ENCODE measurements at places on chromosomes 16 and 17.

DNA sequence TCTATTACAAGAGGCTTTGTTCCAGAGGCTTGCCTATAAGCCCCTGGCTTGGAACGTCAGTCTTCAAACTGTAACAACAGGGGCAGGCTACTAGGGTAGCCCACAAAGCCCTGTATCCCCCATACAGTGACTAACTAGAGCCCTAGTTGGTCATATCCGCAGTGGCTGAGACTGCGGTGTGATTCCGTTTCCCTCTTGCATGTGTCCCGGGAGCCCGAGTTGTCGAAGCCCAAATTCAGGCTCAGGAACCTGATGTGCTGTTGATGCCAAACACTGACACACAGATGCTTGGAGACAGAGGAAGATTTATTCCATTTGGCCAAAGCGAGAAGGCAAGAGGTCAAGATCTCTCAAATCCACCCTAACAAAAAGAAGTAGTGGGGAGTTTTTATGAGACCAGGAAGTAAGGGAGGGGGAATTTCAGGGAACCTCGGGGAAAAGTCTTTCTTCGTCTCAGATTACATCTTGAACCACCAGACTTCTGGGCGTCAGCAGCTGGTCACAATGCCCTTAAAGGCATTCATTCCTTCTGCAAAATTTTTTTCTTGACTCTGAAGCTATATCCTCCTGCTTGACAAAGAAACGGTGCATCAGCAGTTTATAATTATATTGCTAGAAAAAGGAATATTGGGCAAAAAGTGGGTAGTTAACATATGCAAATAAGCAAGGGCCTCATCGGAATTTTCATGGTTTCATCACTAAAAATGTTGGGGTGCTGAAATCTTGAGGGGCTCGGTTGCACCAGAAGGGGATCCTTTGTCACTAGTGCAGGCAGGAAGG, 879 bp downstream of the SLFN5 start:
- no peak for DNase-seq

DNA sequence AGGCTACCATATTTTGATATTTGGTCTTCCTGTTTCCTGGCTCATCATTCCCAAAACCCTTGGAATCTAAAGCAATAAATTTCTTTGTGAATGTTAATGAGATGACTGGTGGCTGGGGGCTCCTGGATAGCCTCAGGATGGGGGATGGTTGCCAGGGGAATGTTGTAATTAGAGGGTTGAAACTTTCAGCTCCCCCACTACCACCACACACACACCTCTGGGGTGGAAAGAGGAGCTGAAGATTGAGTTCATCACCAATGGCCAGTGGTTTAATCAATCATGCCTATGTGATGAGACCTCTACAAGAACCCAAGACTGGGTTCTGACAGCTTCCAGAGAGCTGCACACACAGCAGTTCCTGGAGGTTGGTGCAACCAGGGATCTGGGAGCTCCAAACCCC, 59.1 kb downstream of the HS3ST3A1 start:
- no peak for DNase-seq

GRCh38 chr16:80932708-80933095, 74.0 kb downstream of the CMC2 start:
- DNase-seq = no peak

DNA sequence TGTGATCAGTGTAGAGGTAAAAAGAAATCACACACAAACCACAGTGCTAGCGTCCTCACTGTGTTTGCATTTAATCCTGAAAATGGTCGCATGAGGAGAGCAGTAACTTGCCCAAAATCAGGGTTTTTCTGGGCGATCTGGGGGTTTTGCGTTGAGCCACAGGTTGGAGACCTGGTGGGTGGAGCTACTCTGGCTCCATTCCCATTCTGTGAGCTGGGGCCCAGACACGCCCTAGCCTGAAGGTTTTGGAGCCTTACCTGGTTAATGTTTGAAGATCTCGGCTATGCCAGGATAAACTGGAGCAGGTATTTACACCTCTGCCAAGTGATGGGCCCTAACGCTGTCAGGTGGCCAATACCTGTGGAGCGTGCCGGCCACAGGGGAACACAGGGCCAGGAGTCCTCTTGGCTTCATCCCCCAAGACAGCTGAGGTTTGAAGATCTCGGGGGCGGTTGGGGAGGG, 48.4 kb downstream of the MPRIP start:
- no peak for DNase-seq

DNA sequence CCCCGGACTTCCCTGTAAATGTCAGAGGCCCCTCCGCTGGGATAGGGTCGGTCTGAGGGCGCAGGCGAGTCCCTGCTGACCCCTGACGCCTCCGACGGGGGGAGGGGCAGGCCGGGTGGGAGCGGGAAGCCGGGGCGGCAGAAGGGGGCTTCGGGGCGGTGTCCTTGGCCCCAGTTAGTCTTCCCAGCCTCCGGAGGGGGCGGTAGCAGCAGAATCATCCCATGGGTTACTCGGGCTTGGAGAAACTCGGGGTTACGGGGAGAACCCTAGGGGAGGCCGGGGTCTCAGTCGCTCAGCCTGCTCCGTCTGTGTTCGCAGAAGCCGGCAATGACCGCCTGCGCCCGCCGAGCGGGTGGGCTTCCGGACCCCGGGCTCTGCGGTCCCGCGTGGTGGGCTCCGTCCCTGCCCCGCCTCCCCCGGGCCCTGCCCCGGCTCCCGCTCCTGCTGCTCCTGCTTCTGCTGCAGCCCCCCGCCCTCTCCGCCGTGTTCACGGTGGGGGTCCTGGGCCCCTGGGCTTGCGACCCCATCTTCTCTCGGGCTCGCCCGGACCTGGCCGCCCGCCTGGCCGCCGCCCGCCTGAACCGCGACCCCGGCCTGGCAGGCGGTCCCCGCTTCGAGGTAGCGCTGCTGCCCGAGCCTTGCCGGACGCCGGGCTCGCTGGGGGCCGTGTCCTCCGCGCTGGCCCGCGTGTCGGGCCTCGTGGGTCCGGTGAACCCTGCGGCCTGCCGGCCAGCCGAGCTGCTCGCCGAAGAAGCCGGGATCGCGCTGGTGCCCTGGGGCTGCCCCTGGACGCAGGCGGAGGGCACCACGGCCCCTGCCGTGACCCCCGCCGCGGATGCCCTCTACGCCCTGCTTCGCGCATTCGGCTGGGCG, 542 bp downstream of the GUCY2D start:
- DNase-seq = no peak

DNA sequence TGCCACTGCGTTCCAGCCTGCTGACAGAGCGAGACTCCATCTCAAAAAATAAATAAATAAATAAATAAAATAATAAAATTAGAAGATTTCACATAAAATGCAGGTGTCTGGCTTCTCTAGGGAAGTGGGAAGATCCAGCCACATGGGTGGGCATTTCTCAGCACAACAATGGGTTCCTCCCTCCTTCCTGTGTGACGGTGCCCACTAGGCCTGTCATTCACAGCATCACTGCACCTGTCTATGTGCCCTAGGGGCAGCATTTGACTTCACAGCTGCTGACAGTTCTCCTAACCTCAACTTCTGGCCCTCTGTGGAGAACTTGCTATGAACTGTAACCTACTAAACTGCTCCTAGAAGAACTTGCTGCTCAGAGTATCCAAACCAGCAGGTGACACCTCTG, 3.0 kb downstream of the ABHD15 start:
- no peak for DNase-seq

DNA sequence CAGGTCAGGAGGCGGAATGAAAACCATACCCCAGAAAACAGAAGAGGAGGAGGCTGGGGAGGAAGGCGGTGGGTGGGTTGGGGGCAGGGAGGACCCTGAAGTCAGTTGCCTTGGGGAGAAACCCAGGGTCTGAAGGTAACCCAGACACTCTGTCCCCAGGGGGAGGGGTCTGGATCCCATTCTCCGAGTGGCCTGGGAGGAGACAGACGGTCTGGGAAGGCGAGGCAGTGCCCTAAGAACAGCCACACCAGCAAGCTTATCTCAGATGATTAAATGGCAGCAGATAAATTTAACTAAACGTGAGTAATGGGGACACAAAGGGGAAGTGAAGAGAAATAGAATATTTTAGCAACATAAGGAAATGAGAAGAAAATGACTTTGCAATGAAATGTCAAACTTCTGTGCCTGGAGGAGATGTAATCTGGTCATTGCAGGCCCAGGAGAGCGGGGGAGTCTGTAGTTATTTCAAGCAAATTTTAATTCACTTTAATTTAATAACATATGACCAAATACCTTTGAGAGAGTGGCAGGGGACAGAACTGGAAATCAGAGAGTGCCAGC, 21.4 kb upstream of the ZFP90 start:
- no peak for DNase-seq

DNA sequence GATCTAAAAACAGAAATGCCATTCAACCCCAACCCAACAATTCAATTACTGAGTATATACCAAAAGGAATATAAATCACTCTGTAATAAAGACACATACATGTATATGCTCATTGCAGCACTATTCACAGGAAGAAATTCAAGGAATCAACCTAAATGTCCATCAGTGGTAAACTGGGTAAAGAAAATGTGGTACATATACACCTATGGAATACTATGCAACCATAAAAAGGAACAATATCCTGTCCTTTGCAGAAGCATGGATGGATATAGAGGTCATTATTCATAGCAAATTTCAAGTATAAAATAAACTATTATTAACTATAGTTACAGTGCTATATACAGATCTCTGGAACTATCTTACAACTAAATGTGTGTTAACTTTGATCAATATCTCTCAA, 599.3 kb downstream of the CDH11 start:
- DNase-seq = no peak

- no peak for DNase-seq
Measured at GRCh38 chr17:61717352-61717751, 126.3 kb upstream of the NACA2 start.

- no peak for DNase-seq
Measured at GRCh38 chr16:53898993-53899392, 195.0 kb downstream of the FTO start.

GRCh38 chr17:19410875-19411620, at the start of gene RNF112:
Gene RNF112, plus strand, starts transcription at chr17:19411232. Its CDS starts 177 bp downstream, at chr17:19411409.
- no peak for DNase-seq

DNA sequence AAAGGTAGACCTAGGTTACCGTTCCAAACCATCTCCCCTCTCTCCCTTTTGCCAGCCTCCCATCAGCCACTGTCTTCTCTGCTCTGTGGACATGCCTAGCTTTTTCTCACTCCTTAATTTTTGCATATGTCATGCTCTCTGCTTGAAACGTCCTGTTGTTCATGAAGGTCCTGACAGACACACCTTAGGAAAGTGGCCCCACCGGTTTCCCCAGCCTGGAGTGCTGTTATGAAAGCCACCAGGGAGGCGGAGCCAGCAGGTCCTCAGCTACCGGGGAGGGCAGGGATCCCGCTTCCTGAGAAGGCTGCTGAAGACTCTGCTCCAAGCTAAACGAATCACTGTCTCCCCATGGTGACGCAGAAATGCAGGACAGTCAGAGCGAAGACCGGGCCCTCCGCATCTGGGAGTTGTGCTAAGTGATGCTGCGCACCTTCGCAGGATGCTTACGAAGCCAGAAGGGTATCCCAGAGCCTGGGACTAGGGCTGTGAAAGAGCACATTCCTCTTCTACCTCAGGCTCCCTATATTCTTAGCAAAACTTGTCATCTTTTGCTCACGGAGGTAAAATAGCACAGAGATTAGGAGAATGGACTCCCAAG, 2.3 kb upstream of the SLC16A11 start:
- DNase-seq = no peak

- no peak for DNase-seq
Measured at GRCh38 chr16:3173892-3174617, 13.9 kb upstream of the OR1F1 start.

DNA sequence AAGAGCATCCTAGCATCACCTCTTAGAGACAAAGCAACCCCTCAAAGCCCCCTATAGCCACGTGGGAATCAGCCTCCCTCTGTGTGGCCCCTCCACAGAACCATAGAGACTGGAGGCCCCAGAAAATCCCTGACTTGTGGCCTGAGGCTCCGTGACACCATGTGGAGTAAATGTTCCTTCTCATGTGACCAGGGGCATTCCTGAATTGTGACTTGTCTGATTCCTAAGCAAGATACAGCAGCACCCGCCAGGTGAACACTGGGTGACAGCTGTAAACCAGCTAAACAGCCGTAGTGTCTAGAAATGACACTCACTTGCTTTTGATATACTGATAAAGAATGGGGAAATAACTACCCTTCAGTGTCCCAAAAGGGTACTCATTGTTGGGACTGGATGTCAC, 79.0 kb downstream of the DYNLRB2 start:
- DNase-seq = no peak

DNA sequence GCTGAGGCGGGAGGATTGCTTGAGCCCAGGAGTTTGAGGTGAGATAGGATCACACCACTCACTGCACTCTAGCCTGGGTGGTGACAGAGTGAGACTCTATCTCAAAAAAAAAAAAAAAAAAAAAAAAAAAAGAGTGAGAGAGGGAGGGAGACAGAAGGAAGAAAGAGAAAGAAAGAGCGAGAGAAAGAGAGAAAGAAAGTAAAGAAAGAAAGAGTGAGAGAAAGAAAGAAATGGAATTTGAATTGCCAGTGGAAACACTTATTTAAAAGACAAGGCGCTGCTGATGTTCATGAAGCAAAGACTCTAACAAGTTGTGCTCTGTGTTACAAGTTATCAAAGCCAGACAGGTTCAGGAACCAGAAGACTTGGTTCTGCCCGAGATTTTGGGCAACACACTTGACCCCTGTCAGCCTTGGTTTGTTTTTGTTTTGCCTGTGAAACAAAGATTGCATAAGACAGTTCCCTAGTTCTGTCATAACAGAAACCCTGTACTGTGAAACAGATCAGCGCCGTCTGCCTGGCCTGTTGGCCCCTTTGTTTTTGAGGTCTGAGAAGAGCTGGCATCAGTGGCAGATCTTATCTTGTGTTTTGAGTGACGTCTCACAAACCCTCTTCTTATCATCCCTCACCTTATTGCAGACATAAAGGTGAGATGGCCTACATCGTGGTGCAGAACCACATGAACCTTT, 55.4 kb upstream of the ENDOV start:
- DNase-seq = no peak

DNA sequence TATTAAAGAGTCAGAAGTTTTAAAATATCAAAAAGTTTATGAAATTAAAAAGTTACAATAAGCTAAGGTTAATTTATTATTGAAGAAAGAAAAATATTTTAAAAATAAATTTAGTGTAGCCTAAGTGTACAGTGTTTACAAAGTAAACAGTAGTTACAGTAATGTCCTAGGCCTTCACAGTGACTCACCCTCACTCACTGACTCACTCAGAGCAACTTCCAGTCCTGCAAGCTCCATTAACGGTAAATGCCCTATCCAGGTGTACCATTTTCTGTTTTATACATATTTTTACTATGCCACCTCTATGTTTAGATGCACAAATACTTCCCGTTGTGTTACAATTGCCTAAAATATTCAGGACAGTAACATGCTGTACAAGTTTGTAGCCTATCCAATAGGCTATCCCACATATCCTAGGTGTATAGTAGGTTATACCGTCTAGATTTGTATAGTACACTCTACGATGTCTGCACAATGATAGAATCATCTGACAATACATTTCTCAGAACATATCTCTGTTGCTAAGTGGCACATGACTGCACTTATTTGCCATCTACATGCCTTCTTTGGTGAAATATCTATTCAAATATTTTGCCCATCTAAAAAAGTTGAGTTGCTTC, 67.2 kb upstream of the WSB1 start:
- no peak for DNase-seq

DNA sequence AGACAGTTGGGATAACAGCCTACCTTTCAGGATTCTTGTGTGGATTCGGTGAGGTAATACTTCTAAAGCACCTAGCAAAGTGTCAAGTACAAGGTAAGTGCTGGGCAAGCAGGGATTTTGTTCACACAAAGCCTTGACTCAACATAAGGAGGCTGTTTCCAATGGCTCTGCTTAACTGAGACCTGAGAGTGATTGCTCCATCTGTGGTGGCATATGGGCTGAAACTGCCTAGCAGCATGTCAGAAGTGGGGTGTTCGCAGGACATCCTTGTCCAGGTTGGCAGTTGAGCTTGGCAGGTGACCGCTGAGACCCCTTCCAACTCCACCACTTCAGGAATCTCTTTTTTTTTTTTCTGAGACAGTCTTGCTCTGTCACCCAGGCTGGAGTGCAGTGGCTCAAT, 19.8 kb downstream of the IL4R start:
- no peak for DNase-seq
